ENCODE measurements at places on chromosomes 1 and 21.

DNA sequence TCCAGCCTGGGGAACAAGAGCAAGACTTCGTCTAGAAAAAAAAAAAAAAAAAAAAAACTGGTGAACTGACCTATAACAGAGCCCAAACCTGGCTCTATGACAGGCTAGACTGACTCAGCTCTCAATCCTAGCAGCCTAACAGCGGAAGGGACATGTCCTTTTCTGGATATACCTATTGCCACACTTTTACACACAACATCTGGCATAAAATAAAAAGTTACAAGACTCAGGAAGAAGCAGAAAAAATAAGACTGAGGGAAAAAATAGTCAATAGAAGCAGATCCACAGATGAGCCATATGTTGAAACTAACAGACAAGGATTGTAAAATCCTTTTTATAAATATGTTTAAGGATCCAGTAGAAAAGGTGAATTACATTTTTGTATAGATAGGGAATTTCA lies 57.5 kb upstream of the IPO9 start:
- no peak for DNase-seq

GRCh38 chr1:107003972-107004371 lies 52.5 kb upstream of the PRMT6 start:
- DNase-seq: no peak

- no peak for DNase-seq
These were observed 13.2 kb upstream of the BEND5 start for GRCh38 chr1:48789903-48790302.

DNA sequence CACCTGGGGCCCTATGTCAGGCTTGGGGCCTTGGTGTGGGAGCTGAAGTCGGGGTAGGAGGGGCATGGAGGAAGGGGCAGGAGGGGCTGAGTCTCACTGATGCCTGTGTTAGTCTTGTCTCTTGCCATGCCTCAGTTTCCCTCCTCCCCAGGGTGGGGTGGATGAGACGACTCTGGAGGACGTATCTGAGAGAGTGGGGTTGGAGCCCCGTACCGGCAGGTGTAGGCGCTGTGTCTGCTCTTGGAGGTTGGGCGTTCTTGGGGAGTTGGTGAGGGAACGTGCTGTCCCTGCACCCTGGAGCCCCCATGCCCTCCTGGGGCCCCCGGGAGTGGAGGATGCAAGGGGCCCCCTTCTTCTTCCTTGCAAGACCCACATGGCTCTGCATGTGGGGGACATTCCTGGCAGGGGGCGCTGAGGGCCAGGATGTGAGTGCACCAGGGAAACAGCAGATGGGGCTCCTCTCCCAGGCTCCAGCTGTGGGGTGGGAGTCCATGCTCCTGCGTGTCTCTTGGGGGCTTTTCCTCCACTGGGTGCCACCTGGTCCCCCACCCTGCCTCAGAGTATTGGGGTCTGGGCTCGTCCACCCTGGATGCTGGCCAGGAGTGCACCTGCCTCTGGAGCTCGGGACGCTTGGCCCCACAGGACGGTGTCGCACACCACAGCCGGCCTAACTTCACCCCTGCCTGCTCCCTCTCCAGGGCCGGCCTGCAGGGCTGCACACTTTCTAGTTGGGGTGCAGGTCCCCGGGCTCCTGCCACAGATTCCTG lies 1.4 kb upstream of the TNFRSF14 start:
- no peak for DNase-seq

Data from NCI-H82 (cell line).